ENCODE measurements at places on chromosomes 6 and 20.

DNA sequence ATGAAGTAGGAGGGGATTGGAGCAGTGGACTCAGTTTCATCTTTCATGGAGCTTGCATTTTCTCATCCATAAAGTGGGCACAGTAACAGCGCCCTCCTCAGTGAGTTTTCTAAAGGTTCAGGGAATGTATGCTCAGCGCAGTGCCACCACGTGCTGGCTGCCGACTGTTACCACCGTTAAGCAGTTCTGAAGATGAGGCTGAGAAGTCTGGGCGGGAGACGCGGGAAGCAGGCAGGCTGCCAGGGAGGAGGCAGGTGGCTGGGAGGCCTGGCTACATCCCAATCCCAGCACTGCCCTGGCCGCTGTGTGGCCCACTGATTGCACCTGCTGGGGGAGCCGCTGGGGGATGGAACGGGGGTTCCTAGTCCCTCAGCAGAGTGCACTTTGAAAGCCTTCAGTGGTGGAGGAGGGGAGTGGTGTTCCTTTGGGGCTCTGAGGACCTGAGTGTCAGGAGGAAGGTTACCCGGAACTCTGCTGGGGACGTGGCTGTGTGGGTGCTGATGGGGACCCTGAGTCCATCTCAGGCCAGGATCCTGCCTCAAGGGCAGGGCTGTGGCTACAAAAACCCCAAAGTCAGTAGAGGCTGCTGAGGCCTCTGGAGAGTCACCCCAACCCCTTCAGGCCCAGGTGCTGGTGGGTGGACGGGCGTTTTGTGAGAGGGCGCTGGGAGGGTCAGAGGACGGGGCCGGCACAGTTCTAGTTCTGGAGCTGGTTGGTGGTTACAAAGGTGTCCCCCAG, 28.0 kb upstream of the PHACTR3 start:
- DNase-seq = no peak

GRCh38 chr6:130162421-130162820, 60.3 kb downstream of the SAMD3 start:
- DNase-seq = no peak

GRCh38 chr6:168601111-168601510, 160.1 kb downstream of the SMOC2 start:
- no peak for DNase-seq

DNA sequence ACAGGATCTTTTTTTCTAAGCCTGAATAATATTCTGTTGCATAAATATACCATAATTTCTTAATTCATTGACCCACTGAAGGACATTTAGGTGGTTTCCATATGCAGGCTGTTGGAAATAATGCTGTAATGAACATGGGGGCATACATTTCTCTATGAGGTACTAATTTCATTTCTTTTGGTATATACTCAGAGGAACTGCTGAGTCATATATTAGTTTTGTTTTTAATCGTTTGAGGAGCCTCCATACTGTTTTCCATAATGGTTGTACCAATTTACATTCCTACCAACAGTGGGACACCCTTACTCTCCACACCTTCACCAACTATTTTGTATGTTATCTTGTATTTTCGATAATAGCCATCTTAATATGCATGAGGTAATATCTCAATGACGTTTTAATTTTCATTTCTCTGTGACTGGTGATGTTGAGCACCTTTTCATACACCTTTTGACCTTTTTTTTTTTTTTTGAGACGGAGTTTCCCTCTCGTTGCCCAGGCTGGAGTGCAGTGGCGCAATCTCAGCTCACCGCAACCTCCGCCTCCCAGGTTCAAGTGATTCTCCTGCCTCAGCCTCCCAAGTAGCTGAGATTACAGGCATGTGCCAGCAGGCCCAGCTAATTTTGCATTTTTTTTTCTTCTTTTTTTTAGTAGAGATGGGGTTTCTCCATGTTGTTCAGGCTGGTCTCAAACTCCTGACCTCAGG, 187.4 kb downstream of the RNGTT start:
- no peak for DNase-seq

GRCh38 chr6:124420116-124420840, 542.0 kb upstream of the RNF217 start:
- no peak for DNase-seq

- DNase-seq = peak; percentile 31
These were observed 2.2 kb upstream of the EPB41L2 start for GRCh38 chr6:131065112-131065823.

DNA sequence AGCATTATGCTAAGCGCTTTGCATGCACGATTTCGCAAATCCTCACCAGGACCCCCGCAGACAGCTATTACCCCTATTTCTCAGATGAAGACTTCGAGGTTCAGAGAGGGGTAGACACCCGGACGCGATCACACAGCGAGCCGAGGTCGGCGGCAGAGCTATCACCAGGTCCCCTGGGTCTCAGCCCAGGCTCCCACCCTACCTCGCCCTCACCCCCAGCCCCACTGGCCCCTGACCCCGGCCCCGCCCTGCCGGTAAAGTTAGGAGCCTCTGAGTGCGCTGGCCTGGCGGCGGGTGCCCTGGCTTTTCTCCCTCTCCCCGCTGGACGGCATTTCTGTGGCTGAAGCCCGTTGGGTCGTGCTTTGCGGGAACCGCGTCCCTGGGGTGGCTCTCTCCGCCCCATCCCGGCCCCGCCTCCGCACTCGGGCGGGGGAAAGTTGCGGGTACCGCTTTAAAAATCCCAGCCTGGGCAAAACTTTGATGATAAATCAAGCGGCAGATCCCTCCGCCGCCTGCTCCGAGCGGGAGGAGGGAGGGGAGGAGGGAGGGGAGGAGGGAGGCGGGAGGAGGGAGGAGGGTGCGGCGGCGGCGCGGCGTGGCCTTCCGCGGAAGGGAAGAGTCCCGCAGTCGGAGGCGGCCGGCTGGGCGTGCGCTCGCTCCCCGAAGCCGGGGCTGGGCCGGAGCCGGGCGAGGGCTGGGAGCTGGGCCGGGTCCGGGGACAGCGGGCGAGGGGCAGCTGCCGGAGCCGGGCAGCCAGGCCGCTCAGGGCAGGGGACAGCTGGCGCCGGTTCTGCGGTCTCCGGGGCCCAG, at the start of gene VSTM2L:
TSS of gene VSTM2L (plus strand) at position 624 of the 810 bp plus-strand sequence. CDS start 224 bp downstream, outside the sequence.
- peak; percentile 63 for DNase-seq

DNA sequence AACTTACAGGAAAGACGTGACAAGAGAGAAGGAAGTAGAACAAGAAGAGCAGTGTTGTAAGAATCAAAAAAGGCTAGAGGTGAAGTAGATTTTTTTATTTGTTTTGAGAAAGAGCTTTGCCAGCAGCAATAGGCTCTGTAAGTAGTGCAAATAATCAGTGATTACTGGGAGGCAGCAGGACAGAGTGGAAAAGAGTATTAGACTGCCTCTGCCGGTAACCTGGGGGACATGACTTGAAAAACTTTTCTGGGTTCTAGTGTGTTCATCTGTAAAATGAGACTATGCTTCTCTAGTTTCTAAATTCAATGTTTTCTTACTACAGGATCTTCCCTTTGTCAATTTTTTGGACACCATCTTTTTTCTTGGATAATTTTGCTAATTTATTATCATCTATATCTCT, 5.8 kb upstream of the IRAK1BP1 start:
- DNase-seq = no peak

DNA sequence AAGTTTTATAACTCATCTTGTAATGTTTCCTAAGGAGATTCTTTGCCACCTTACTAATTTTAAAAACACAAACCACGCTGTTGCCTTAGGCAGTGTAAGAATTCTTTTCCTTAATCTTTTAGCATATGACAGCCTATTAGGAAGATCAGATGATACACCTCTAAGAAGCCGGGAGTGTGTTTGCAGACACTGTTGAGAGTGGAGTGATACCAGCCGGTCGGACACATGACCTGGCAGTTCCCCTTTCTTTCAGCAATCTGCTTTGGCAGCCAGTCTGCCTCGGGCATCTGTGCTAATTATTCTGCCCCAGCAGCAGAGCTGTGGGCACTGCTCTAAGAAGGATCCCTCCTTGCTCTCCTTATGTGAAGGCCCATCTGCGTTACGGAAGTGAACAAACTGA, 50.9 kb downstream of the PLCB4 start:
- DNase-seq = peak; percentile 69

- peak; percentile 69 for DNase-seq
These were observed 102.0 kb downstream of the POPDC3 start for GRCh38 chr6:105077596-105078385.

DNA sequence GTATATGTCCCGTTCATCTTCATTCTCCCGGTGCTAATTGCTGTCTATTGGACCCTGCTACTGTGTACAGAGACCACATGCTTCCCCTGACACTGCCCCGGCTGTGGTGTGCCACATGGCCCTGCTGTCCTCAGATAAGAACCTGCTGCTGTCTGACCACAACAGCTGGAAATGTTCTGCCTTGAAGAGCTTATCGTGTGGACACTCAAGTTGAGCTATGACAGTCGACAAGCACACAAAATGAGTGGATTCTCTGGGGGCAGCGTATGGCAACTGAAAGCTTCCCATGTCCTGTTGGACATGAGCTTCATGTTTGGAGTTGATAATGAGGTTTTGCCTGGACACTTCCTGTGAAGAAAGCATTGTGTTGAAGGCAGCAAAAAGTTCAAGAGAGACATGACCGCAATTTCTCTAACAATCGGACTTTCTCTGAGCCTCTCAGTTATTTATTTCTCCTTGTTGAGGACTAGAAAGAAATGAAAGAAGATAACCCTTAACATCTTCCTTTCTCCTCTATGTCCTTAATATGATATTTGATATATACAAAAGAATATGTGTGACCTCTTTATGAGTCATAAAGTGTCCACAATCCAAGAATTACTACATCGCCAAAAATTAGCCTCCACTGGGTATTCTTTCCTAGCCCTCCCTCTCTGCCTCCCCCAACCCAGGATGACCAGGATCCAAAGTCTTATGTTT, 187.1 kb upstream of the TCF21 start:
- DNase-seq = peak; percentile 26

DNA sequence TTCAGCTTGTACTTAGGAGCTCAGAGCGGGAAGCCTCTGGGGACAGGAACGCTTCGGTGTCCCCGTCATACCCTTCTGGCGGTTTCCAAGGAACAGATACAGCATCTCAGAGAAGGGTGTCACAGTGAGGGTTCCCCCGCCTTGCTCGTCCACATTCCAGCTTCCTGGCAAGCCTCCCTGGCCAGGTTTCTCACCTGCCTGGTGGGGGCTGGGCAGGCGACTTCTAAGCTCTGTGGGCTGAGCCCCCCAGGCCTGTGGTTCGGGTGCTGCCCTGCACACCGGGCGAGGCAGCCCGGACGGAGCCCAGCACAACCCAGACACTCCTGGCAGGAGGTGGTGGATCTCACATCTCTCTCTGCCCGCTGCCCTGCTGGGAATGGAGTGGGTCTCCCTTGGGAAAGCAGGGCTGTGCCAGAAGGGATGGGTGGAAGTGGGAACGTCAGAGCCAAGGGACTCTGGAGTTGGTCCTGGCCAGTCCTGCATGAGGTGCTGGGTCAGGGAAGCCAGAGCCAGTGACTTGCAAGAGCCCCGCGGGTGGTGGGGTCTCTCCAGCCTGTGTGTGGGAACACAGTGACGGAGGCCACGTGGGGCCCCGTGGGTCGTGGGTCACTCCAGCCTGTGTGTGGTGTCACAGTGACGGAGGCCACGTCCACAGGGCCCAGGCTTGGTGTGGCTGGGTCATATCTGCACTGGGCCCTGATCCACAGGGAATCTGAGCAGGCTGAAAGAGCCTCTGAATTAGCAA, 47.7 kb upstream of the SMOC2 start:
- no peak for DNase-seq

GRCh38 chr20:22303523-22303922, 280.8 kb downstream of the FOXA2 start:
- DNase-seq = peak; percentile 27

DNA sequence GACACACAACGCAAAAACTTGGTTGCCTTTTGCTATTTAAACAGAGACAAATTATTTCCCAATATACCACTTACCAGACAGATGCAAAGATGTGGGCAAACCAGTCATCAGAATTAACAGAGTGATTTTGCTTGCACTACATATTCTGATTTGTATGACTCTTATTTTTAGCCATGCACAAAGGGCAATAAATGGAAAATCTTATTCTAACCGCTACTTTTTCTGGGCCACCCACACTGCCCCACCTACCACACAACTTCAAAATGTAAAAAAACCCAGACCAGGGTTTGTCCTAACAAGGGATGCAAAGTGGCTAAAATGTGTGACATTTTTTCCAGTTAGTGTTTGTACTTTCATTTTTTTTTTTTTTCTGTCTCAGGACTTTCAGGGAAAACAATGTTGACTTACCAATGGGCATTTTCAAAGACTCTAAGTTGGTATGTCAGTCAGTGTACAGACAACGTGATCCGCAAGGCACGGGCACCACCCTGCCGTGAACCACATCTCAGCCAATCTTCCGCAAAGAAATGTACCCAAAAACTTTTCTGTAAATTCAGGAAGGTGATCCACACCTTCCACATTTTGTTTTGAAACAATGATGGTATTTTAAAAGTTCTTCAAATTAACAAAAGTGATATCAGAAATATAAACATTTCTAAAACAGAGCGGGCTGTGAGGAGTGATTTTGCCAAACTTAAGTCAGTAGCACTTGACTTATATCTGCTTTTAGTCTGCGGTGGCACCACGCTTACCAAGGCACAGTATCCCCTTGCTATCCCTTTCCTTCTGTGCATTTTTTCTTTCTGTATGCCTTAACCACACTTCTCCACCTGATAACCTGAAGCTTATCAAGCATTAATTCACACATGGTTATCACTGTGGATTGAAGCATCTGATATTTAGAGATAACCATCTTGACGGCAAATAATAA, 185.6 kb downstream of the GJA10 start:
- DNase-seq = no peak

GRCh38 chr6:90610751-90611542, 24.1 kb upstream of the MAP3K7 start:
- no peak for DNase-seq

GRCh38 chr6:5670811-5671561, 335.7 kb downstream of the NRN1 start:
- DNase-seq = peak; percentile 54

DNA sequence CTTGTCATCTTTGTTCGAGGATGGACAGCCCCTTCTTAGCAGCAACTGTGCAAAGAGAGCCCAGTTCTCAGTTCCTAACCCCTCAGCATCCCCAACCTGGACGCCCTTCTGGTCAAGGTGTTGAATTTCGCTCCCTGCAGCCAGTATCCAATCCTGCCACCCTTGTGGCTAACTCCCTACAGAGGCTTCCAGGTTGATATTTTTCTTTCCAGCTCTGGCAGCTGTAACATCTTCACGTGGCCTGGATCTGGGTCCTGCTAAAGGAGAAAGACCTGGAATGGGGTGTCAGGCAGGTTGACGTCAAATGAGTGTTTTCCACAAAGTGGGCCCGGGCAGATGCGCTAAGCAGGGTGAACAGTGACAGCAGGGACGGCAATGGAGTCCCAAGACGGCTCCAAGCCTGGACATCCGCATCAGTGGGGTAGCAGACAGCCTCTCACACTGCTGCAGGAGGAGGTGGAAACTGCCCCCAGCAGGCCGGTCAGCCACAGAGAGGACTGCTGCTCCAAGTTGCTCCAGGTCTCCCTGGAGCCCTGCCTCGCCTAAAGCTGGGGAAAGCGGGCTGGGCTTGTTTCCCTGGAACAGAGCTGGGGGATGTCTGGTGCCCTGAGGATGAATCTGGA, 1.0 kb upstream of the YTHDF1 start:
- DNase-seq = no peak

DNA sequence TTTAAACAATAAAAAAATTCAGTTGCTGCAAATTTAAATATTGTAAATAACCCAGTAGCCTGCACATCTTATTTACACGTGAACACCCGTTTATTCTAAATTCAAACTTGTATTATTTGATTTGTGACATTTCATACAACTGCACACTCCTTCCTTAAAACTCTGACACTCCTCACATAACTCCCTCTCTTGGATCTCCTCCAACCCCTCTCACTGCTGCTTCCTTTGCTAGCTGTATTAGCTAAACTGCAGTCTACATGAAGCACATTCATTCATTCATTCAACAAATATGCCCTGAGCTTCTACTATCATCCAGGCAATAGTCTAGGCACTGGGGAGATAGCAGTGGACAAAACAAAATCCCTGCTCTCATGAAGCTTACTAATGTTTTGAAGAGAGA, 47.0 kb downstream of the FBXL4 start:
- DNase-seq = no peak
